ENCODE measurements at places on chromosomes 11 and 22.

DNA sequence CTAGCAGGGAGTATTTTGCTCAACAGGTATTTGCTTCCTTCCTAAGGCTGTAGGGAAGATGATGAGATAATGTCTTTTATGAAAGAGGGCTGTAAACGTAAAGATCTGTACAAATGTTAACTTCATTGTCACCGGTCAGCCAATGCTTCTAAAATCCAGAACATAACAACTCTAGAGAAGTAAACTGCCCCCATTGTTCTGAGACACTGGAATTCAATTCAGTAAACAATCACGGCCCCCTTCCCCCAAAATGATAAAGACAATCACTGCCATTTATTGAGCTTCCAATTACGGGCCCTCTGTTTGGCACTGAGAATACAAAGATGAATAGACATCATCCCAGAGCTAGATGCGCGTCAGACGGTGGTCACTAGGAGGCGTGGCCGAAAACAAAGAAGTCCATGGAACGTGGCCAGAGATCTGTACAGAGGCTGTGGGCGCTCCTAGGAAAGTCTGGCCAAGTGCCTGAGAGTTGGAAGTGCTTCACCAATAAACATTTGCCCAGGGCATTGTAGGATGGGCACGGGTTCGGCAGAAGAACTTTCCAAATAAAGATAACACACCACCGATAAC lies 576 bp downstream of the TMEM258 start:
- DNase-seq: peak; percentile 35

- no peak for DNase-seq
Measured at GRCh38 chr22:39178206-39179111, 26.0 kb upstream of the CBX7 start.

- DNase-seq: no peak
Measured at GRCh38 chr11:57461841-57462489, 1.6 kb downstream of the RTN4RL2 start.

DNA sequence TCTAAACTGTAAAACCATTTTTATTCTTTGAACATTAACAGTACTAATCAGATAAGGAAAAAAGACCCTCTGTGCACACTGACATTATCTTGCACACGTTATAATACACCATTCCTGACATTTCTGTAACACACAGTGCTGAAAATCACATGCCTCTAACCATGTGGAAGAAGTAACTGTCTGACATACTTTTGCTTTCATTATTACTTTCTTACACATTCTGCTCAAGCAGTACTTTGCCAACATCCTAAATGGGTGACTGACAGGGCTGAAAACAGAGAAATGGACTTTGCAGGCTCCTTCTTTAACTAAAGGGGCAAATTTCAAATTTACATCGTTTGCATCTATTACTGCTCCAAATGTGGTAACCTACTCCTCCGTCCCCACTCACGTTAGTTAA lies 22.8 kb upstream of the TP53AIP1 start:
- DNase-seq: no peak

DNA sequence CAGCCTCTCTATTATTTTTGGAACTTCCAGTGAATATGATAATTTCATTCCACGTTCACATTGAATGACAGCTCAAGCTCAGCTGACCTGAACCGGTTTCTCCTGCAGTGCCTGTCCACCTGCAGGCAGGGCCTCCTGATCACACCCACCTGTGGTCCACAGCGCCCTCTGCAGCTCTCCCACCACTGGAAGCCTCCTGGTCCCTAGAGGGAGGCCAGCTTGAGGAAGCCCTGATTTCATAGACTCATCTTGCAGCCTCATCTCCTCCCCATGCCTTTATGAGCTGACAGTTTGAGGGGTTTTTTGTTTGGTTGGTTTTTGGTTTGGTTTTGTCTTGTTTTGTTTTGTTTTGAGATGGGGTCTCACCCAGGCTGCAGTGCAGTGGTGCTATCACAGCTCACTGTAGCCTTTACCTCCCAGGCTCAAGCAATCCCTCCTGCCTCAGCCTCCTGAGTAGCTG lies 29.9 kb upstream of the MALAT1 start:
- peak; percentile 80 for DNase-seq

DNA sequence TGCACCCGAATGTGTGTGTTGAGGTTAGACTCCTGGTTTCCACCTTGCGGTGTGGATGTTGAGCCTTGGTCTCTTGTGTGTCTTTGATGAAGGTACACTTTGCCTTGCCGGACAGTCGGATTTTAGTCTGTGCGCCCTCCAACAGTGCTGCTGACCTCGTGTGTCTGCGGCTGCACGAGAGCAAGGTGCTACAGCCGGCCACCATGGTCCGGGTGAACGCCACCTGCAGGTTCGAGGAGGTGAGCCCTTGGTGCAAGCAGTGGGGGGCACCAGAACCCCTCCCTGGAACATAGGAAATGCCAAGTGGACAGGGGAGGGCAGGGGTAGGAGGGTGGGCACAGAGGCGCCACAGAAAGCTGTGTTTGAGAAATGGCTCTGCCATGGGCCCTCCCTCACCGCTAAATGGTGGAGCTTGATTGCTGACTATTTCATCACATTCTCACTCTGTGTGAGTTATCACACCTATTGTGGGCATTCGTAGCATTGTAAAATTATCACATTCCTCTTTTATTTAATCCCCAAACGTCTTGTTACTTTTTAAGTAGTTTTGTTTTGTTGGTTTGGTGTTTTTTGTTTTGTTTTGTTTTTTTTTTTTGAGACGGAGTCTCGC lies 26.4 kb upstream of the PANX2 start:
- no peak for DNase-seq

DNA sequence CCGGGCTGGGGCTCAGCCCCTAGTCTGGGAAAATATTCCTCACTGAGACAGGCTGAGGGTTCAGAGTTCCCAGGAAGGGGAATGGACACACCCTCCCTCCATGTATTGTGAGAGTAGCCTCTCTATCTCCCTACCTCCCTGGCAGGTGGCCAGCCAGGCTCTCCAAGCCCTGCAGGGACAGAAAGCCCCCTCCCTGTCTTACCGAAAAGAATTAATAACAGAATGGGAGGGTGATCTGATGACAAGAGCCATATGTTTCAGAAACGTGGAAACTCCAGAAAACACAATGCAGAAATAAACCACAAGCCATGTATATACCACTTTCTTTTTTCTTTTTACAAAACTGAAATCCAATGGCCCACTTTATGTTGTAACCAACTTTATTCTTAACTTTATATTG lies 140.0 kb downstream of the CHST1 start:
- peak; percentile 38 for DNase-seq

- DNase-seq: no peak
Measured at GRCh38 chr22:34281738-34282137, 361.5 kb upstream of the LARGE1 start.

DNA sequence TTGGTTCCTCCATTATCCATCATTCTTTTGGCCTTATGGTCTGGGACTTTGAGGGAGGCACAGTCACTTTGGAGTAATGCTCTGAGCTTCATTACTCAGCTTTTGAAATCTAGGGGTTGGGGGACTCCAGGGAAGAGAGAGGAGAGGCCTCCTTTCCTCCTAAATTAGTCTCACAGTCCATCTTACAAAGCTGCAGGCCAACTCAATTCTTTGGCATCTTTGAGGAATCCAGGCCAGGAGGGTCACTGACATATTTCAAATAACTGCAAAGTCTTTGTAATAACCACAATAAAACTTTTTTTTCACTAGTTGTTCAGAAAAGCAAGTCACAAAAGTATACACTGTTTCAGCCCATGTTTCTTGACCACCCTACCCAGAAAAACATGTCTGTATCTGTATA lies 73.3 kb upstream of the FAR1 start:
- DNase-seq: no peak

DNA sequence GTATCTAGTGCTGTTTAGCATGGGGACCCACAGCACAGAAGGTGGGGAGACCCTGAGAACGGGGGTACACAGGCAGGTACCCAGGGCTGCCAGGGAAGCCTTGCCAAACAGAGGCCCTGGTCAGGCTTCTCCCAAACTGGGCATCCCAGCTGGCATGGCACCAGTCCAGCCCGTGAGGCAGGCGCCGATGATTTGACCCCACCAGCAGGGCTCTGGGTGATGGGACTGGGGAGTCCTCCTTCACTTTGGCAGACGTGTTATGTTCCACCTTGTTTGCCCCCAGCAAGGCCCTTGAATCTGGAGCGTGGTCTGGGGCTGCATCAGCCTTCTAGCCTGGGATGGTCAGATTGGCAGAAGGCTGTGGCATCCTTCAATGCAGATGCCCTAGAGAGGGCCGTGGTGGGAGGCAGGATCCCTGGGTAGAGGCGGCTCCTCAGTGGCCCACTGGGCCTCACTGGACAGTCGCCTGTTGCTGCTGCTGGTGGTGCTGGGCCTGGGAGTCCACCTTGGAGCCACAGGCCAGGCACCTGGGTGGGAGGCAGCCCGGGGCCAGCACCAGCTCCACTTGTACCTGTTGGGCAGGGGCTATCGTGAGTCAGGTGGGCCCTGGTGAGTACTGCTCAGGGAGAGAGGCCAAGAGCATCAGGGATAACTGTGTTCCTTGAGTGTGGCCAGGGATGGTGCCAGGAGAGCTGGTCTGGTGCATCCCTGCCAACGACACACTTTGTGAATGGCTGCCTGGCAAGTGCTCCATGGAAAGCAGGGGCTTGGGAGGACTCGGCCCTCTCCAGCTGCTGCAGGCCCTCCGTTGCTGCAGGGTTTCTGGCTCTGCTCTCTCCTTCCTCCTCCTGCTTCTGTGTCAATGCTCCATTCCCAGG lies 3.3 kb downstream of the ADORA2A start:
- DNase-seq: no peak

GRCh38 chr11:4072668-4073285 lies 21.8 kb upstream of the RRM1 start:
- peak; percentile 71 for DNase-seq

- DNase-seq: no peak
Measured at GRCh38 chr22:42371099-42371498, 61.1 kb downstream of the NFAM1 start.

- DNase-seq: no peak
Measured at GRCh38 chr11:92819830-92820229, 149.6 kb upstream of the MTNR1B start.

DNA sequence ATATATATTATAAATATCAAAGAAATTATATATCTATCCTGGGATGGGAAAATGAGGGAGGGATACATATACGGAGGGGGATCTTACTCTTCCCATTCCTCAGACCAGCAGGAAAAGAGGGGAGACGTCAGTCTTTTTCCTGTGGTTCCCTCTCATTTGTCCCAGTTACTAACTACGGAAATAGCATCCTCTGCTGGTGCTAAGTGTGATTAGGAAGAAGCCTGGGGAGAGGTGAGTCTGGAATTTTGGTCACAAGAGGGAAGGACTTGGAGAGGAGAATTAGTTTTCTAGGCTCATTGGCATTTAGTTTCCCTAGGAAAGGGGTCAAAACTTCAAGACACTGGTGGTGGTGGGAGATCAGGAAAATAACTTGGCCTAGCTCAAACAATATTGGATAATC lies 11.6 kb downstream of the MED19 start:
- no peak for DNase-seq

DNA sequence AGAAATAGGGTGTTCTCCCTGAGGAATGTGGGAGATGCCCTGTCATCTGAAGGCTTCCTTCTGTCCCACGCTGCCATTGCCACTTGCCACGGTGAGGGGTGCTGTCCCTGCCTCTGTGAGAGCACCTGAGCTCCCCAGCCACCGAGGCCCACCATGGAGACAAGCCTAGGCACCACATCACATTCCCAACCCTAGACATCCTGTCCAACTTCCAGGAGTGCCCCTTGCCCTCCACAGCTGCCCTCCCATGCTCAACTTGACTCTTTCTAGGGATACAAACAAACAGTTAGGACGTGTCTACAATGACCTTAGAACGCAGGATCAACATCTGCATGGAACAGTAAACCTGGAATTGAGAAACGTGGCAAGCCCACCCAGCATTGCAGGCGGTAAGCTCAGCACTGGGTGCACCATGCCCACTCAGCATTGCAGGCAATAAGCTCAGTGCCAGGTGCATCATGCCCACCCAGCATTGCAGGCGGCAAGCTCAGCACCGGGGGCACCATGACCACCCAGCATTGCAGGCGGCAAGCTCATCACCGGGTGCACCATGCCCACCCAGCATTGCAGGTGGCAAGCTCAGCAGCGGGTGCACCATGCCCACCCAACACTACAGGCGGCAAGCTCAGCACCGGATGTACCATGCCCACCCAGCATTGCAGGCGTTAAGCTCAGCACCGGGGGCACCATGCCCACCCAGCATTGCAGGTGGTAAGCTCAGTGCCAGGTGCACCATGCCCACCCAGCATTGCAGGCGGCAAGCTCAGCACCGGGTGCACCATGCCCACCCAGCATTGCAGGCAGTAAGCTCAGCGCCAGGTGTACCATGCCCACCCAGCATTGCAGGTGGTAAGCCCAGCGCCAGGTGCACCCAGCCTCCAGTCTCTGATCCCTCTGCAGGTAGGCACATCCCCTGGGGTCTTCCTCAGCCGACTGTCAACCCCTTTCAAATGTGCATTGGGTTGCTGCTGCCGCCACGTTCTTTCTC lies 1463.9 kb downstream of the TBC1D22A start:
- DNase-seq: no peak

DNA sequence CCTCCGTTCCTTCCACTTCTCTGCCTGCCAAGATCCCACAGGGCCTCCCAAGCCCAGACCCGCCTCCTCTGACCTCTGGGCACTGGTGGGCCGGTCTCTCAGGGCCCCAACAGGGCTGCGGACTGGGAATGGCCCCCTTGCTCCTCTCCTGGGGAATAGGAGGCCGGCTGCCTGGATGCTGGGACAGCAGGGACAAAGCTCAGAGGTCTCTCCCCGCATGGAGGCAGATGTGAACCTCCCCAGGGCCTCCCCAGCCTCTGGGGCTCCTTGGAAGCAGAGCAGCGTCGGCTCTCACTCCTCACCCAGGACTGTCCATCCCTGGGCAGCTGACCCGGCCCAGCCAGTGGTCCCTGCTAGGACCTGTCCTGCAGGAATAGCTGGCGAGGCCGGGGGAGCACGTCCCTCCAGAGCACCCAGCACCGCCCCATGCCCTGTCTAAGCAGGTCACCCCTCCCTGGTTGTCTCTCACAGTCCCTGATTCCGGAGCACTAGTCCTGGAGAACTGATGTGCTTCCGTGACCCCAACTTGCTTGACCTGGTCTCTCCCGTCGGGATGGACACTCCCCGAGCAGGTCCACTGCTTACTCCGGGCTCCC lies 85.8 kb downstream of the RTL6 start:
- no peak for DNase-seq

Measured in NCI-H345 (cell line).